GM23338 (cell line): ENCODE measurements at places on chromosomes 4 and X. TPM values are rescaled to one million over a fixed set of nuclear protein-coding genes. Genes with fewer than 3 reads are reported as not detected.

GRCh38 chr4:121676345-121677075 is 20.3 kb downstream of the ANXA5 start:
- H3K36me3 ChIP-seq = peaks cover 28% of the 10 kb centered on the region
- no peak overlapping the region for H3K4me3 ChIP-seq
- peak; percentile 32 for DNase-seq
- peaks cover 25% of the 10 kb centered on the region for H3K4me1 ChIP-seq
- no peak overlapping the region for H3K27ac ChIP-seq

The DMP1 gene
- 0.27 TPM in 1 of 2 replicates, not detected in the other for polyA plus RNA-seq

DNA sequence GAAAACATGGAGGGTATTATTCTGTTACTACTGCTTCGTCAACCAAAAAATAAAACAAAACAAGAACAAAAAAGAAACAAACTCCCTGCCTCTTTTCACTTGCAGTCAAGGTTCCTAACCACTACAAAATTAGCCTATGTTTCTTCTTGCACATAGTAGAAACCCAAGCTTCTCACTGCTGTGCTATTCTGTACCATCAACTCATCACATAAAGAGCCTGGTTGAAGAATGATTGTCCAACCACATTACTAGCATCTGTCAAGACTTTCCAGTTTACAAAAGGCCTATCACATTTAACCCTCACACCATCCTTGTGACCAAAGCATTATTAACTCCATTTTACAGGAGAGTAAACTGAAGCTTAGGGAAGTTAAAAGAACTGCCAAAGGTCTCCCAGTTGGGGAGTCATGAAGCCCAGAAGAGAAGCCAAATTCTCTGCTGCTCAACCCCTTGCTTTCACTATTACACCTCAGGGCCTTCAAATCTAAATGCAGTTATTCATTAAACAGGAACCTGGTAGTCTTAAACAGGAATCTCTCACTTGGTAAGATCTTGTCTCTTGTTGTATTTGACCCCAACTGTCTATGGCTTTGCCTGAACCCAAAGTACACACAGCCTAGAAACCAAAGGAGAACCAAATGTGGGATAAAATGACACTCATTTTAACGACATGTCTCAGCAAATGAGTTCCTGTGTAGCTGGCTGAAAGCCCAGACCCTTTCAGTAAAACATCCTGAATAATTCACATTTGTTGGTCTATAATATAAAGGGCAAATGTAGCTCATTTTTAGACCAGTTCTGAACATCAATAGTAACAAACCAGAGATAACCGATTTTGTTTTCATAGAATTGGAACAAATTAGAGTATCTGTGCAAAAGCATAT is 8.6 kb downstream of the F9 start:
- no peak overlapping the region for H3K4me3 ChIP-seq
- H3K4me1 ChIP-seq = no peaks in the 10 kb centered on the region
- H3K27me3 ChIP-seq = no peaks in the 10 kb centered on the region
- H3K36me3 ChIP-seq = no peaks in the 10 kb centered on the region

The MGARP gene
- polyA plus RNA-seq = 4.1 and 4.7 TPM in 2 replicates

DNA sequence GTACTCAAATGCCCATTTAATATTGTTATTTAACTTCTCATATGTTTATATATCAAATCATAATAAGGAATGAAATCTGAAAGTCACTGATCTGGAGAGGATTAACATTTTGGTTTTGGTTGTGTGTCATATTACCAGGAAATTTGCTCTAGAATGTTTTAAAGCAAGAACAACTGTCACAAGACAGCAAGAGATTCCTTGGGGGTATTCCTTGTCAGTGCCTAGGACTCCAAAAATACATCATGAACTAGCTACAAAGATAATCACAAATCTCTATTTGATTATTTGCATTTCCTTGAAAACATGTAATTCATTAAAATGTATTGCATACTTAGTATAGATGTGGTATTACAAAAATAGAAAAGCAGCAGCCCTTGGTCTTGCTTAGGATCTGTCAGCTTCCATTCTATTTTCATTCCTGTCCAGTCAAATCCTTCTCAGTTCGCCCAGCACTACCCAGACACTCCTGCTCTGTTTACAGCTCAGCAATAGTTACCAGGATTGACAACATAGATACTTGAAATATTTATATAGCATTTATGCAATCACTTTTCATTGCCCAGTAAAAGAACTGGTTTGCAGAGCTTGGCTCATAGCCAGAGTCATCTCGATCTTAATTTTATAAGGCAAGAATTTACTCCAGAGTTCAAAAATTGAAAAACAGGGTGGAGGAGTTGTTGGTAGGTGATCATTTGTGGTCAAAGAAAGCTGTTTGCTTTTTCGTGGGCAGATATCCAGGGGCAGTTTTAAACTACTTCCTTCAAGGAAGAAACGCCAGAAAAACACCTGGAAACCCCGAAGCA is 9.2 kb upstream of the BMP3 start:
- no peak overlapping the region for H3K4me3 ChIP-seq
- H3K4me1 ChIP-seq = no peaks in the 10 kb centered on the region
- H3K27ac ChIP-seq = no peak overlapping the region
- H3K36me3 ChIP-seq = no peaks in the 10 kb centered on the region
- DNase-seq = no peak
- H3K27me3 ChIP-seq = no peaks in the 10 kb centered on the region

The MAGEA12 gene
- 0.24 TPM in 1 of 2 replicates, not detected in the other for polyA plus RNA-seq

DNA sequence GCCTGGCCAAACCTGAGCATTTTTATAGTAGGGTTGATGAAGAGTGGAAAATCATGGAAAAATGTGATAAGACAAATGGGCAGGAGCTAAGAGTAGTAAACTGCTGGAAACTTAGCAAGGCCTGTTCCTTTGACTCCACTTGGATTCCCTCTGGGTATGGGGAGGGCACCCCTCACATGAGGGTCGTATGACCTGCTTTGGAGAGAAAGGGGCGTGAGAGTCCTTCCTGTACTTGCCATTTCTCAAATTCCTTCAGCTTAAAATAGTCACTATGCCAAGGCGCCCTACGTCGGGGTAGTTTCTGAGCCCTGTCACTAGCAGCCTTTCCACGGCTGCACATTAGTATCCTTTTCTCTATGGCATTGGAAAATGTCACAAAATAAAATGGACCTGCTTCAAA is 49.1 kb downstream of the GPRIN3 start:
- H3K4me3 ChIP-seq = no peak overlapping the region
- DNase-seq = peak; percentile 32
- H3K27me3 ChIP-seq = no peaks in the 10 kb centered on the region
- no peaks in the 10 kb centered on the region for H3K36me3 ChIP-seq
- no peak overlapping the region for H3K27ac ChIP-seq
- peaks cover 25% of the 10 kb centered on the region for H3K4me1 ChIP-seq

GRCh38 chr4:182866746-182867145 is 50.4 kb downstream of the DCTD start:
- H3K4me1 ChIP-seq = peaks cover 22% of the 10 kb centered on the region; the same call in 1 of the 2 replicates
- no peak for DNase-seq
- H3K4me3 ChIP-seq = no peak overlapping the region
- no peaks in the 10 kb centered on the region for H3K27me3 ChIP-seq
- H3K27ac ChIP-seq = no peak overlapping the region

DNA sequence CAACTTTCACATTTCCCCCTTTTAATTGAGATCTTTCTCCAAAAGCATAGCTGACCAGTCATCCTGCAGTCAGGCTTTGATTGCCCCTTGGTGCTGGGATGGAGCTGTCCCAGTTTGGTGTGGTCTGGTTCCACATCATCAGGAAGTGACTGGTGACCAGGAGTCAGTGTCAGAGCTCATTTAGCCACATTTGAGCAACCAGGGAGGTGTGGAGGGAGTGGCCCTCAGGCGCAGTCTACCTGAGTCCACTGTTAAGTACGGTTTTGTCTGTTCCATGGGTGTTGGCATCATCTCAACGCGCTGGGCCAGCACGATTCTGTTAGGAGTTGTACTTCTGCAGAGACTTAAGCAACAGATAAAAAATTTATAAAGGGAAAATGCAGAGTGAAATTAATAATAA is 52.6 kb downstream of the RGS12 start:
- H3K4me3 ChIP-seq = no peak overlapping the region
- peaks cover 25% of the 10 kb centered on the region for H3K4me1 ChIP-seq
- H3K36me3 ChIP-seq = no peaks in the 10 kb centered on the region
- no peak for DNase-seq
- H3K27me3 ChIP-seq = no peaks in the 10 kb centered on the region

The SPANXN4 gene
- polyA plus RNA-seq = not detected in 2 replicates

DNA sequence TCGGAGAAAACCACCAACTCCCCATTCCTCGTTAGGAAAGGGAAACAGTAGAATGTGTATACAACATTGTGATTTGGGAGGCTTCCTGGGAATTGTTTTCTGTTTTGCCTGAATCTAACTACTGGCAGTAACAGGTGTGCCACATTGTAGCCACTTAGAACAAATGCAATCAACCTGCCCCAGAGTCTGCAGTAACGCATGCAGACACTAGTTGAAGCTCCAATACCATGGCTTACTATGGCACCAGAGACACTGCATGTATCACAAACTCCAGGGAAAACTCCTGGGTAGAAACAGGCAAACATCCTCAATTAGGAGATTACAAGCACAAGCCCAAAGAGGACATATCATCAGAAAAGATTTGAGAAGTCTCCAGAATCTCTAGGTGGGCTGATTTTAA is 154.2 kb upstream of the NEIL3 start:
- H3K4me1 ChIP-seq = no peaks in the 10 kb centered on the region
- DNase-seq = peak; percentile 52
- no peak overlapping the region for H3K27ac ChIP-seq
- H3K27me3 ChIP-seq = no peaks in the 10 kb centered on the region
- H3K36me3 ChIP-seq = no peaks in the 10 kb centered on the region
- H3K4me3 ChIP-seq = no peak overlapping the region
